ENCODE measurements at places on chromosomes 3 and 15. TPM values are rescaled to one million over a fixed set of nuclear protein-coding genes. Genes with fewer than 3 reads are reported as not detected.
A peak's percentile ranks its signal among the peaks of the same experiment; 100 is the strongest.

- no peak for DNase-seq
Measured at GRCh38 chr15:88627463-88627862, 6.3 kb downstream of the AEN start.

- no peak for DNase-seq
Measured at GRCh38 chr15:30872341-30872748, 31.4 kb upstream of the FAN1 start.

DNA sequence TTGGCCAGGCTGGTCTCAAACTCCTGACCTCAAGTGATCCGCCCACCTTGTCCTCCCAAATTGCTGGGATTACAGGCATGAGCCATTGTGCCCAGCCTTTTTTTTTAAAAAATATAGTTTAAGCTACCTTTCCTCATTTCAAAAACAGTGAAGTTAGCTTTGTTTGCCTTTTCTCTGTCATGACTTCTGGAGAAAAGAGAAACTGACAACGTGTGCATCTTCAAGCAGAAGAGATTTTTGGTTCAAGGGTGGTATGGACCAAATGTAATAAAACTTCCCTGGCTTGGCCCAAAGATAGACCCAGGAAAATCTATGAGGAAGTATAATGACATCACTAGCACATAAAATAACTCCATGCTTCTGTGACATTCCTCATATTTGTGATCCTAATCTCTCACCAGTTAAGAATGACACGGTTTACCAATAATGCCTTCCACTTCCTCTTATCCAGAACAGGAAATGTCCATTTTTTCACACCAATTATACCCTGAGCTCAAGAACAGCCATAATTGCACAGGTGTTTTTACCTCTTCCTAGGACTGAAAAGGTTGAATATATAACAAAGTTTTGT lies 781.2 kb upstream of the NR2F2 start:
- DNase-seq = no peak

The CPLX3 gene
- total RNA-seq = not detected

DNA sequence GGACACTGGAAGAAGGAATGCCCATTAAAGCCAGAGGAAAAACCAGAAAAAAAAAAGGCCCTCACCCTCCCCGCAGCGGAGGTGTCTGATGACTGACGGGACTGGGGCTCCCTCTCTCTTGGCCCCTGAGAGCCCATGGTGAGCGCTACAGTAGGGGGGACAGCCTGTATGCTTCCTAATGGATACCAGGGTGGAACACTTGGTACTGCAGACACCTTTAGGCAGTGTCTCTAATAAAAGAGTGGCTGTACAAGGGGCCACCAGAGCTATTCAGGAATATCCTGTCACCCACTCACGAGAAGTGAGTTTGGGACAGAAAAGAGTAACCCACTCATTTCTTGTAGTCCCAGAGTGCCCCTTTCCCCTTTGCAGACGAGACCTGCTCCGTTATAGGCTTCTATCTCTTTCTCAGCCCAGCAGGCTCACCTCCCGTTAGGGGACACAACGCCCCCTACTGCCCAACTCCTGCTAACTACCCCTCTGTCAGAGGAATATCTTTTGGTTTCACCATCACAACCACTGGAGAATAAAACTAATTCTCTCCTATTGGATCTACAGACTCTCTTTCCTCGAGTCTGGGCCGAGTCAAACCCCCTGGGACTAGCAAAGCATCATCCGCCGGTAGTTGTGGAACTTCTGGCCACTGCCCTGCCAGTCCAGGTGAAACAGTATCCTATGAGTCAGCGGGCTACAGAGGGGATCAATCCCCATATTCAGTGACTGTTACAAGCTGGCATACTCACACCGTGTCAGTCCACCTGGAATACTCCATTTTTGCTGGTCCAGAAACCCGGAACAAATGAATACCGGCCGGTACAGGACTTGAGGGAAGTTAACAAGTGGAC lies 40.8 kb downstream of the ZBTB11 start:
- peak; percentile 57 for DNase-seq

- DNase-seq = no peak
Measured at GRCh38 chr3:187066228-187066995, 72.9 kb downstream of the RPL39L start.

The ZNF385D gene
- 2.7 TPM for total RNA-seq

GRCh38 chr3:197381371-197381770 lies 83.0 kb upstream of the DLG1 start:
- no peak for DNase-seq

The CAPN3 gene
- 2.8 TPM for total RNA-seq

GRCh38 chr3:187044206-187044605 lies 95.1 kb downstream of the RPL39L start:
- no peak for DNase-seq

The FAM174B gene
- total RNA-seq = 11.2 TPM

GRCh38 chr3:168124291-168124690 lies 28.6 kb upstream of the GOLIM4 start:
- DNase-seq = no peak

GRCh38 chr3:194570235-194570634 lies 63.0 kb downstream of the TMEM44 start:
- DNase-seq = no peak

DNA sequence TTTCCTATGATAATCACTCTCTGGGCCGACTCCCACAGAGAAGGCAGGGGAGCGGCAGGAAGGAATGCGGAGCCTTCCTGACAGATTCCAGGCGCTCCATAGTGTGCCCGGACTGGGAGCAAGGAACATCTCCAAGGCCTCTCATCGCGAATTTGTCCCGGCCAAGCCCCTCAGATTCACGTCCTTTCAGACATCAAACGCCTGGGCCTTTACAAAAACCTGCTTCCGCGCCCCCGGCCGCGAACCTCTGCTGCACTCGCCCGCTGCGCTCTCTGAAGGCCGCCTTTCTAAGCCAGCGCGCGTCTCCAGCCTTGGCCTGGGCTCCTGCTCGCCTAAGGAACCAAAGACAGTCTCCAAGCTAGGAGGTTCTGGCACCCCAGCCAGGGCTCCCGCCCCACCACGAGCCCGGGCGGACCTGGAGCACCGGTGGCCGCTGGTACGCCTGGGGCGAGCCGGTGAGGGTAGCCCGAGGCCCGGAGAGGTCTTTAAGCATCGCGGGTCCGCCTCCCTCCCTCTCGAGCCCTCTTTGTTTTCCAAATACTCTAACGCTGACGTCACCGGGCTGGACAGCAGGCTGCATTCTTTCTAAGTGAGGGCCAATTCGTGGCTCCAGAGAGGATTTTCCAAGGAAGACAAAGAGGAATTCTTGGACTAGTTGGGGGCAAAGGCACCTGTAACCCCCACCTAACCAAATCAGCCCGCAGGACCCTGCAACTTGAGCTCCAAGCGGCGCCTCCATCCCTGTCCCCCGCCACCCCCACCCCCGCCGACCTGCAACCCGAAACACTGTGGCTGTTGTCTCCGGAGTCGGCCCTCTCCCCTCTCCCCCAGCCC lies 759 bp downstream of the AMOTL2 start:
- DNase-seq = peak; percentile 92

DNA sequence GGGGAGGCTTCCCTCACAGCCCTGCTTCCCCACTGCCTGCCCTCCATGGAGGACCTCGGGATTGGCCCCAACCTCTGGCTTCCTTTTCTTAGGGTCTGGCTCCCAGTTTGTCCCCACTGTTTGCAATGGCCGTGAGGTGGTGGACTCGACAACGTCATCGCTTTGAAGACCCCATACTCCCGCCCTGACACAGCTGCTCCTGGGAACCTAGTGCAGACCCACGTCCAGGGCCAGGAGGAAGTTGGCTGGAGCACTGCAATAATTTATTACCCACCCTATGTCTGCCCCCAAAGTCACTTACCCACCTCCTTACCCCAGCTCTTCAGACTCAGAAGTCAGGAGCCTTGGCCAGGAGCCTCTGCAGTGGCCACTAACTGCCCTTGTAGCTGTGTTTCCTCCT lies 11.1 kb downstream of the GRM2 start:
- no peak for DNase-seq

DNA sequence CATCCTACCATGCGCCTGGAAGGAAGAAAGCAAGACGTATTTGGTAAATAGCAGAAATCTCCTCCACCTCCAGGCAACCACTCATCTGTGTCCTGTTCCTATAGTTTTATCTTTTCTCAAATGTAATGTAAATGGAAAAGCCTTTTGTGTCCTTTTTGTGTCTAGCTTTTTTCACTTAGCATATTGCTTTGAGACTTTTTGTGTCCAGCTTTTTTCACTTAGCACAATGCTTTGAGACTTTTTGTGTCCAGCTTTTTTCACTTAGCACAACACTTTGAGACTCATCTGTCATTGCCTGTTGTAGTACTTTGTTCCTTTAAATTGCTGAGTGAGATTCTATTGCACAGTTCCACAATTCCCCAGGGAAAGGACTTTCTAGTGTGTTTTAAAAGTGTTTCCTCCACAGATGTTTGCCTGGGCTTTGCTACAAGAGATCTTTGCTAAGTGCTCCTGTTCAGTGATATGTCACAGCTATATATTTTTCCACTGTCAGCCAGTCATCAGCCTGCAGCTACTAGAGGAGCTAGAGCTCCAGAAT lies 27.9 kb upstream of the MUC13 start:
- no peak for DNase-seq

The GOLGA6L6 gene
- not detected for total RNA-seq

- DNase-seq = no peak
Measured at GRCh38 chr3:50806806-50807205, 132.1 kb downstream of the DOCK3 start.

- no peak for DNase-seq
Measured at GRCh38 chr3:94092086-94092485, 29.2 kb downstream of the NSUN3 start.

The U2SURP gene
- total RNA-seq = 42.0 TPM

The CD200 gene
- total RNA-seq = 0.32 TPM

GRCh38 chr15:50128266-50128665 lies 9.2 kb upstream of the ATP8B4 start:
- peak; percentile 82 for DNase-seq

DNA sequence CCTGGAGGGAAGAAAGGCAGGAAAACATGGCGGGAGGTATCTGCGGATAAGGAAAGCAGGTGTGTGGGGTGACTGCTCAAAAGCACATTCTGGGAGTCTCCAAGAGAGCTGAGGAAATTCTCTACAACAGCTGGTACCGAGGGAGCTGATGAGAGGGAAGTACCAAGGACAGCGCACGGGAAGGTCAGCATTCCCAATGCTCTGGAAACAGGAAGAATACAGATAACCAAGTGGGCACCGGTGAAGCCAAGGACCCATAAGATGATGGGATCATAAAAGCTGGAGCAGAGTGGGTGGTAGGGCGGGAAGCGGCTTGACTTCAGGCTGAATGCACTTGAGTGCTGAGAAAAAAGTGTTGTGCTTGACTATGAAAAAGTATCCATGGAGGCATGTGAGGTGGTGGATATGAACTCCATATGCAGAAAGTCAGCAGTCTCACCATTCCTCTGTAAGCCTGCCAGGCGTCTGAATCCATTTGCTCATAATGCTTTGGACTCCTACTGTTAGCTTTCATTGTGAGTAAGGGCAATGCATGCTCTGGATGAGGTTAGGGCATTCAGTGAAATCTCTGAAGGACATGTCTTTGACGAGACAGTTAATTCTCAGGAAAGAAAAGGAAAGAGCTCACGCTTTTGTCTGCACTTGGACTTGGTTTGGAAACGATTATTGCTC lies 215.5 kb downstream of the NR1D2 start:
- no peak for DNase-seq

GRCh38 chr3:31319332-31319731 lies 213.4 kb upstream of the STT3B start:
- no peak for DNase-seq

DNA sequence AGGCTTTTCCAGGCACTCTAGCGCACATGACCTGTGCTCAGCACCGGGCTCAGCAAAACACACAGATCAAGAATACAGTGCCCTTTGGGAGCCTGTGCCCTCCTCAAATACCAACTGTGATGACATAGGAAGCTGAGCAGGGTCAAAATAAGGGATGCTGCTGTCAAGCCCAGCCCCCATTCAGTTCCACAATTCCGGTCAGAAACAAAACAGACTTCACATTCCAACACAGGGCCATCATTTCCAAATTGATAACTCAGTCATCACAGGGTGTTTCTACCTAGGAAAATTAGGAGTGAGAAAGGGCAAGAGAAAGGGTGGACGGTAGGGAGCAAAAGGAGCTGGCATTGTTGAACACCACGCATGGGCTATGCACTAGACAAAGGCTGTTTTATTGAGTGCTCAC lies 158.4 kb upstream of the CCDC54 start:
- no peak for DNase-seq

DNA sequence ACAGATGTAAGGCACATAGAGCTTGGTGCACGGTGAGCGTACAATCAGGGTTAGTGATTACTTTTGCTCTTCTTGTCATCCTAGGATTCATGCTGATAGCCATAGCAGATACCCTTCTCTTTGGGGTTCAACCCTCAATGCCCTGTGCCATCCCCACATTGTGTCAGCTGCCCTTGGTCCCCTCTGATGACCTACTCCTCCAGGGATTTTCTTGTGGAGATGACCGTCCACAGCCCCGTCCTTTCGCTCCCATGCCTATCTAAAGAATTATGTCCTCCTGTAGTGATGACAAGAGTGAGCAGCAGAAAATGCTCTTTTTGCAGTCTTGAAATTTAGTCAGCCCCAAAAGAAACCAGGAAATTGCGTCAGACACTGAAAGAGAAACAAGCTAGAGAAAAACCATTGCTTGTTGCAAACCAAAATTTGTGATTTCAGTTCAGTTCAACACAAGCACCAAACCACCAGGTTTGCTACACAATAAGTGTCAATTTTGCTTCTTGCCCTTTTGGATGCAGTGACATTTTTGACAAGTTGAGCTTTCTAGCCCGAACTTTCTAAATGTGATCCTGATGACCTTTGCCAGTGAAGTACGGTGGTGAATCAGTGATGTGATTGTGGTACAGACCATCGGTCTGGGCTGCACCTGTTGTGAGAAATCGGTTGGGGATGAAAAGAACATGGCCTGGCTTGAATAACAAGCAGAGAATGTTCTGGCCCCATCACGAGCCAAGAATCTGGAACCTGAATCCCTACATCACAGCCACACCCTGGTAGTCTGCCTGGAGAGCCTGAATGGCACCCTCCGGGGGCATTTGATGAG lies 41.3 kb downstream of the CMTM7 start:
- no peak for DNase-seq

The SLC22A13 gene
- total RNA-seq = 0.09 TPM

GRCh38 chr3:43285644-43286043 lies 696 bp upstream of the SNRK start:
- DNase-seq = no peak
